Liver (tissue), 10 donors: ENCODE measurements at places on chromosomes 16 and 17.

- DNase-seq: no peak
Measured at GRCh38 chr17:49898366-49899190, 50.7 kb upstream of the TAC4 start.

DNA sequence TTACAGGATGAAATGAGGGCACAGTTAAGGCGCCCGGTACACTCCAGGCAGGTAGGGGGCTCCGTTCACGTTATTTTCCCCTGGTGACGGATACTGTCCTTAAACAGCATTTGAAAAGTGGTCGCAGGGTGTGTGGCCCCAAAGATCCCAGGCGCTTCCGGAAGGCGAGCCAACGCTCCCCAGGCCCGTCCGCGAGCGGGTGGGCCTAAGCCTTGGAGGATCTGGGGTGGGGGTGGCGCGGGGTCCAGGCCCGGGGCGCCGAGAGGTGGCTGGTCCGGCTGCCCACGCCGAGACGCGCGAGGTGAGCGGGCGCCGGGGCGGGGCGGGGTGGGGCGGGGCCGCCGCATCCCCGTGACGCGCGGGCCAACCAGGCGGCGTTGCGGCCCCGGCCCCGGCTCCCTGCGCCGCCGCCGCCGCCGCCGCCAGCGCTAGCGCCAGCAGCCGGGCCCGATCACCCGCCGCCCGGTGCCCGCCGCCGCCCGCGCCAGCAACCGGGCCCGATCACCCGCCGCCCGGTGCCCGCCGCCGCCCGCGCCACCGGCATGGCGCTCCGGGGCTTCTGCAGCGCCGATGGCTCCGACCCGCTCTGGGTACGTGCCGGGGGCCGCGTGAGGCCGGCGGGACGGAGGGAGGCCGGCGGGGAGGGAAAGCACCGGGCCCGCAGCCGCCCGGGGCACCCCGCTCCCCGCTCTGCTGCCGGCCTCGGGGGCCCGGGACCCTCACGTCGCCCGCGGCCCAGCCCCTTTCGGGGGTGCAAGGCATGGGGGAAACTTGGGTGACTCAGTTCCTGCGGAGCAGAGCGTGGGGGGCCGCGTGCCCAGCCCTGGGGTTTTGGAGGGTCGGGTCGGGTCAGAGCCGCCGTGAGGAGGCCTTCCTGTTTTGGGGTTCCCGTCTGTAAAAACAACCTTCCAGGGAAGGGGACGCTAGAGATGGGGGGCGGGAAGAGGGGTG is at the start of gene ABCC1:
ABCC1 (plus strand) TSS at position 407 of the 951 bp plus-strand sequence; CDS start at position 543, 136 bp downstream.
- peak; percentile 48 for DNase-seq

- peak; percentile 39 for DNase-seq
Measured at GRCh38 chr17:30476726-30477082, 504 bp upstream of the GOSR1 start.

DNA sequence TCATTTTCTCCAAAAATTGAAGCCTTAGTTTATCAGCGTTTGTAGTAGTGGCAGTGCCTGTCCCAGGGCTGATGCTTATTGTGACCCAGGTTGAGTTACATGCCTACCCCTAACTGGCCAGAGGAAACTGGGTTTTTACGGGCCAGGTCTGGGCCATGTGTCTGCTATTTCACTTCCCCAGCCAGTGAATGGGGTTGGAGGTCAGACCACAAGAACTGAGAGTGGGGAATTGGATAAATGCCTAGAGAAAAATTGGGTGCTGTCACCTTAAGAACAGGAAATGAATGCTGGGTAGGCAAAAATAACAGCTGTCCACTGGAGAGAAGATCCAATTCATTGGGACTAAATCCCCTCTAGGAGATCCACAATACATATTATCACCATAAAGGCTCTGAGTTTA is 5.2 kb downstream of the ADPRM start:
- no peak for DNase-seq

DNA sequence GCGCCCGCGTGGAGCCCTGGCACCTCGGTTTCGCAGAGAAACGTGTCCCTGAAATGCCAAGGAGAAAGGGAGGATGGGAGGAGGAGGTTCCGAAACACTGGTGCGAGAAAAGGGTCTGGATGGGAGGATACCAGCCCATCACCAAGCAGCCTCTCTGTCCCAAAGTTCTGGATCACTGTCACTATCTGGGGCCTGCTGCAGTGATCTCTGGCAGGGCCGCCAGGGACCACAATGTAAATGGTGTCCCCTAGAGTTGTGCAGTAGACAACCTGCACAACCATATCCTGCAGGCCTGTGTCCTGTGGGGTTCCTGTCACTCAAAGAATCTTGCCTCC is 229.3 kb downstream of the C16orf78 start:
- DNase-seq: no peak

- DNase-seq: no peak
Measured at GRCh38 chr16:15566095-15566494, 76.9 kb downstream of the MARF1 start.

DNA sequence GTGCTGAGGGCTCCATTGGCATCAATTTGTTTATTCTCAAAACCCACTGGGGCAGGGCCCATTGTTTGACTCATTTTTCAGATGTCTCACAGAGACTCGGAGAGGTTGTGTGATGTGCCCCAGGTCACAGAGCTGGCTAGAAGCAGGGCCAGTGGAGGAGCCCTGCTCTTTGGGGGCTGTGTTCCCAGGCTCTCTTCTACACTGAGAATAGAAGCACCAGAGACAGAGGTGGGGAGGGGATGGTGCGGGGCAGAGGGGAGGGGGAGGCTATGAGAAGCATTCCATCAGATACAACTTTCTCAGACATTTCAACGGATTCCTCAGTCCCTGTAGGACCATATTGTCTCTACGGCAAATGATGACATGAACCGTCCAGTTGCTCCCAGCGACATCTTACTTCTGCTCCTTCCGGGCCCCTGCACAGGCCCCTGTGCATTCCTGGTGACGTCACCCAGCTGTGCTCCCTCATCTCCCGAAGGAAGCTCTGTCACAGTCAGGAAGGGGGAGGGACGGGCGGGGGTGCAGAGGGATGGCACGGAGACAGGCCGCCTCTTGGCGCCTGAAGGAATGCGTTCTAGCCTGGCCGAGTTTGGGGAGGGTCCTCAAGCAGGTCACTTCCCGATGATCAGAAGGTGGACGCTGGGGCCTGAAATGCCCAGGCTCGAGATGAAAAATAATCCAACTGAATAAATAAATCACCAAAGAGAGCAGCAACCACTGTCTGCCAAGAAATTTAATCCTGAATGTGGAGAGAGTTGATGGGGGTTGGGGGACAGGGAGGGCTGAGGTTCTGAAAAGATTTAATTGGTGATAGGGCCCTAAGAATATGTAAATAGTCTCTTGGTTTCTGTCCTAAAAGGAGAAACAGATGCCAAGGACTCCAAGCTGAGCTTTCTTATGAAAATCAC is 114.1 kb downstream of the NOG start:
- no peak for DNase-seq

- no peak for DNase-seq
Measured at GRCh38 chr16:82506692-82507670, 119.8 kb upstream of the CDH13 start.

- no peak for DNase-seq
Measured at GRCh38 chr16:31439519-31439918, 3.1 kb downstream of the ZNF843 start.
